Dorsolateral prefrontal cortex (tissue), 122 donors: ENCODE measurements at places on chromosomes 2 and 18.

DNA sequence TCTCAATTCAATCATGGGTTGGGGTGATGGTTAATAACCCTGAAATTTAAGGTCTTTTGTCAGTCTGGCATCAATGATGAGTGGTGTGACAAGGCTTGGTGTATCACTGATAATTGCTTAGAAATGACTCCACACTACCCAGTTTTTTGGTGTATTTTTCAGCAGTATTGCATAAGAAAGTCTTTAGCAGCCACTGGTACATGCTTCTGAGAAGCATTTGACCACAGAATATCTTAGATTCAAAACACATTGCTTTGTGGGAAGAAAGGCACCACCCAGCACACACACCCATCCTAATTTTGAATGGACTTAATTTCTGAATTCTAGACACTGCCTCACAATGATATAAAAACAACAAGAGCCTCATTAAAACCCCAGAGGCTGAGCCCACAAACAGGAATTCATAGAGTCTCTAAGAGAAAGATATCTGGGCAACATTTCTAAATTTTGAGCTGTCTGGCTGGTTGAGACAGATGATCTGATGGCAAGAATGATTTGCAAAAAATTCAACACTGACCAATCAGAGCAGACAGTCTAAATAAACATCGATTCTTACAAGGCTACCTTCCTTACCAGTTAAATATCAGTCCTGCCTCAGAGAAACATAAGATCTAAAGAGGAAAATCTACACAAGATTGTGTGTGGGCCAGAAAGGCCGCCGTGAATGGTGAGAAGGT, 114.7 kb upstream of the CYP1B1 start:
- no peak for DNase-seq

DNA sequence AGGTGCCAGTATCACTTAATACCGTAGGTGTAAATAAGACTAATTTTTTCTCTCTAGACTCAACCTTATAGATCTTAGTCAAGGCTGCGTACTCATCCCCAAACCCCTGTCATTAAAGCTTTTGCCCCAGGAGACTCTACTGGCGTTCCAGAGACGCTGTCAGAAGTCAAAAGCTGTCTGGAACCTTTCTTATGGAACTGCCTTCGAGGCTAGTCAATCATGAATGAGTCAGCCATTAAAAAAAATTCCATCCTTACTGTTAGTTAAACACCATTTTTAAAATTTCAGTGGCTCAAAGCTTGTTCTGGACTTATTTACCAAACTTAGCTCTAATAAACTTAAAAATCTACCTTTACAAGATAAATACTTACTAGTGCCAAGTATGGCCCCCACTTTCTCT, 52.1 kb downstream of the SPRED2 start:
- DNase-seq = no peak

- no peak for DNase-seq
Observed at GRCh38 chr2:239895669-239896068, 129.5 kb downstream of the NDUFA10 start.

DNA sequence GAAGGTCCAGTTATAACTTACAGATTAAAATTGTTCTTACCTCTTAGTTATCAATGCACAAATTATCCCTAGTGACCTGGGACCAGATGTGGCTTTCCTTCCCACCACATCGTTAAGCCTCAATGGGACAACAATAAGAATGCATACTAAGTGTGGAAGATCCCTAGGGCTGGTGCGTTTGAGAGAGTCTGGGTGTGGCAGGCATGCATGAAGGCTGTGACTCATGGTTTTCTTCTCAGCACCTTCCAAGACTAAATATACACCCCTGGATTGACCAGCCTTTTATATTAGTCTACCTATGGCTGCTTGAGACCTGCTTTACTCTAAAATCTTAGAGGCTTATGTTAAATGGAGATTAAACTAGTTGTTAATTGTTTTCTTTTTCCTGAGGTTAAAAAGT, 261.7 kb upstream of the SLC14A2 start:
- DNase-seq = no peak

DNA sequence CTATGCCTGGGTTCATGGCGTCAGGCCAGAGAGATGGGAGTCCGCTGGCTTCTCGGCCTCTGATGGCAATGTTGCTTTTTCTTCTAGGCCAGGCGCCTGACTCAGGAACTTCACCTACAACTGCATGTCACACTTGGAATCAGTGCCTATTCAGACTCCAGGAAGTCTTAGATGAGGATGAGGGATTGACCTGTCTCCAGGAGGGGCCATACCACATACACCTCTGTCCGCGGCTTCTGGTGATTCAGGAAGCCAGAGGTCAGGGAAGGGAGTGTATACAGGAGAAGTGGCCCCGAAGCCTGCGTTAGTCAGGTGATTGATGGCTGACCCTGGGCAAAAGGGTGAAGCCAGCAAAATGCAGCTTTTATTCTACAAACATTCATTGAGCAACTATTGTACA, 109.1 kb upstream of the RMDN2 start:
- no peak for DNase-seq

GRCh38 chr2:68771211-68771751, 36.7 kb downstream of the ARHGAP25 start:
- DNase-seq = no peak

DNA sequence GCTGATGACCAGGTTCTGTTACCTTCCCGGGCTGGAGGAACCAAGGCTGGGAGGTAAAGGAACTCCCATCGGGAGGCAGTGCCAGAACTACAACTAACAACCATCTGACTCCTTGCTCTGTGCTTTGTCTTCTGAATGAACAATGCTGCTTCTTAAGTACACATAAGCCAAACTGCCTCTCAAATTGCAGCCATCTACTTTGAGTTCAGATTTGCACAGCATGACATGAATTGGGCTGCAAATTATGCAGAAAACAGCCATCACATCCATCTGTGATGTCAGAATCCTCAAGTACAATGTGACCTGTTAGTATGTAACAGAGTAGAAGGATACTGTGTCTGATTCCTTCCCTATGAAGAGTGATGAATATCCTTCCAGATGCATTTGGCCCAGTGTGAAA, 290.6 kb downstream of the ZNF521 start:
- no peak for DNase-seq

DNA sequence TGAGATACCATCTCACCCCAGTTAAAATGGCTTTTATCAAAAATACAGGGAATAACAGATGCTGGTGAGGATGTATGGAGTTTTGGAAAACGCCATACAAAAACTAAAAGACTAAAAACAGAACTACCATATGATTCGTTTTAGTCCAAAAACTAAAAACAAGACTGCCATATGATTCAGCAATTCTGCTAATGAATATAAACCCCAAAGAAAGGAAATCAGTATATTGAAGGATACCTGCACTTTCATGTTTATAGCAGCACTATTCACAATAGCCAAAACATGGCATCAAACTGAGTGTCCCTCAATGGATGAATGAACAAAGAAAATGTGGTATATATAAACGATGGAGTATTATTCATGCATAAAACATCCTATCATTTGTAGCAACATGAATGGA, 224.4 kb upstream of the MC4R start:
- no peak for DNase-seq

DNA sequence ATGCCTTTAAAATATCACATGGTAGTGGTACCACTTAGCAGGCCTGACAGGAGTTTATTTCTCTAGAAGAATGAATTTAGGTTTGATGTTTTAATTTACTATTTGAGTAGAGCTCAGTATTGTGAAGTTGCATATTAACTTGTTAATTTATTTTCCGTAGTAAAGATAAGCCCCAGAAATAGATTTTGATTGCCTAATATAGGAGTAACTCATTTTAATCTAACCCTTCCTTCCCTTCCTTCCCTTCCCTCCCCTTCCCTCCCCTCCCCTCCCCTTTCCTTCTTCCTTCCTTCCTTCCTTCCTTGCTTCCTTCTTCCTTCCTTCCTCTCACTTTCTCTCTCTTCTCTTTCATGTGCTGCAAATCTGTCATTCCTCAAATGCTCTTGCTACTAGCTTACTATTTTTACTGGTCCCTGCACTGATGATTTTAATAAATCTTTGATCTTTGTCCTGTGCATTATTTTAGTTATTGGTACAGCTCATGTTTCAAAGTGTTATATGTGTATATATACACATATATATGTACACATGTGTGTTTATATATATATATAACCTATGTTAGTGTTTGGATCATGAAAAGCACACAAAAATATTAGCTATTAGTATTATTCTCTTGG, 862.6 kb upstream of the CNTNAP5 start:
- no peak for DNase-seq

- no peak for DNase-seq
Observed at GRCh38 chr2:42054714-42055430, 7.1 kb downstream of the PKDCC start.

DNA sequence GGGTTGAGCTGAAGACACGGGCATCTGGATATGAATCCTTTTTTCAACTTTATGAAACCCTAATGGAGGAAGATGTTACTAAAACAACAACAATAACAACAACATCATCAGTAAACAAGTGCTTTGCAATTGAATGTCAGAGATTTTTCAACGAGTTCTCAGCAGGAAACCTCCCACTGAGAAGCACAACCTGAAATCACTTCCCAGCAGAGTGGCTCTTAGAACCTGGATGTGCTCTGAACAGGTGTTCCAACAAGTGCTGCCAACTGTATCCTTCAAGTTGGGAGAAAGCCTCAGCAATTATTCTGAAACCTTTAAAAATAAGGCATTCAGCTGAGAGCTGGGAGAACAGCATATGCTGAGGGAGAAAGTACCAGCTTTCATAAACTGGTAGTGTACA, 1622.7 kb upstream of the CELF4 start:
- DNase-seq = no peak

DNA sequence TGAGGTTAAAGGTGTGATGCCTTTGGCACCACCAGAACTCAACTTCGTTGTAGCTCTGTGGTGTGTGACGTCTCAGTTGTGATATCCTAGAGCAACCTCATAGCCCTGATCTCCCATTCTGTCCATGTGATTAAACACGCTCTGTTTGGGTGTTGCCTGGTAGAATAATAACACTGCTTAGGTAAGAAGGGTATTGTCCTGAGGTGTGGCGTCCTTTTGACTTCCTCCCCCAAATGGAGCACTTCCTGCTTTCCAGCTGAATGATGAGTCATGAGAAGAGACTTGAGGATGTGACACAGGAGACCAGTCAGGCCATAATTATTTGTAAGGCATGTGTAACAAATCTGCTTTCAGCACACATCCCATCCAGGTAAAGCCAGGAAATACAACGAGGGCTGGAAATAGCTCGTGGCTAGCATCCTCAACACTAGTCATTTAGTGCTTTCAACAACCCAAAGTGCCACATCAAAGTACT, 100.7 kb downstream of the RAPGEF4 start:
- DNase-seq = no peak

GRCh38 chr2:939936-940601, 10.6 kb upstream of the SNTG2 start:
- DNase-seq = no peak

DNA sequence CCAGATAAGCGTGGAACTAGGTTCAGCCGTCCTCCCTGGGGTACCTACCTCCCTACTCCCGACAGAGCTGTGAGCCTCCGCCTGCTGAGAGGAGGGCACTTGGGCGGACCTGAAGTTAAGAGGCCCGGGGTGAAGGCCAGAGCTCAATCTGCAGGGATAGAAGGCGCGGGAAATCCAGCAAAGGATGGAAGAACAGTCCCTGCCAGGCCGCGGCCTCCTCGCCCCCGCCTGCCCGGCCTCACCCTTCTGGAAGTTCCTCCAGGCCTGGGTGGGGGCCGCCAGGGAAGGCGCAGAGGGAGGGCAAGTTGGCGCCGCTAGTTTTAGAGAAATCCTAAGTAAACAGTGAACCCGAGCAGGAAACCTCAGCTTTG, 13.0 kb downstream of the EN1 start:
- DNase-seq = no peak

DNA sequence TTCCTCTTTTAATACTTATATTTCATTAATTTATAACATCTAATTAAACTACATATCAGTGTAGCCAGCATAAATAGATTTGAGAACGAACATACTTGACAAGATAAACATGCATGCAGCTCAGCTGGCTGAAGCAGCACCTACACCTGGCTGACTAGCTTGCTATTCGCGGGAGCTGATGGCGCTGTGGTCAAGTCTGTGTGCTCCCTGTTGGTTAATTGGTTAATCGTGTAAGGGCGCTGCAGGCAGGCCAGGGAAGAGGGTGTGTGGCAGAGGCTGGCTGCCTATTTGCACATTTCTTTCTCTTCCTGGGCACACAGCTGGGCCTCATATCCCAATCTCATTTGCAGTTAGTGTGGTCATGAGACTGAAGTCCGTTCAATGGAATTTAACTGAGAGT, 14.5 kb upstream of the VWA3B start:
- no peak for DNase-seq

GRCh38 chr2:186751078-186751477, 57.2 kb downstream of the FAM171B start:
- no peak for DNase-seq

- DNase-seq = no peak
Observed at GRCh38 chr2:166625670-166626069, 131.6 kb upstream of the SCN7A start.

DNA sequence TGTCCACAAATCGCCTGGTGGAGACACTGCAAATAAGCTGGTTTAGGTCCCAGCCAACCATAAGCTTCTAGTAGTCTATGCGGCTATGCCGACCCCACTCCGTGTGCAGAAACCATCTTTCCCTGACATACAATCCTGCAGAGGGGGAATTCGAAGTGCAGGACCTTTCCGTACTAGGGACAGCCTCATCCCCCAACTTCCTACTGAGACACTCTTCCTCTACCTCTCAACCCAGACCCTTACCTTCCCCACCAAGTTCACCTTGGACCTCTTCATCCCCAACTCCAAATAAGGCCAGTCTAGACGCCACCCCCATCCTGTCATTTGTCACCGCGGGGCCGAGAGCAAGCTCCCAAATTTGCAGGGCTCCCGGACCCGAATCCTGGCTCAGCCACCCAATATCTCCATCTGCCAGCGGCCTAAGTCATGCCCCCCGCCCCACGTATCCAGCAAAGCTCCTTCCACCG, 496 bp downstream of the SUCLG1 start:
- peak; percentile 25 for DNase-seq

GRCh38 chr2:50727636-50728339, 304.1 kb downstream of the NRXN1 start:
- DNase-seq = no peak
